NCI-H187 (cell line): ENCODE measurements at places on chromosomes 1 and 21.

DNA sequence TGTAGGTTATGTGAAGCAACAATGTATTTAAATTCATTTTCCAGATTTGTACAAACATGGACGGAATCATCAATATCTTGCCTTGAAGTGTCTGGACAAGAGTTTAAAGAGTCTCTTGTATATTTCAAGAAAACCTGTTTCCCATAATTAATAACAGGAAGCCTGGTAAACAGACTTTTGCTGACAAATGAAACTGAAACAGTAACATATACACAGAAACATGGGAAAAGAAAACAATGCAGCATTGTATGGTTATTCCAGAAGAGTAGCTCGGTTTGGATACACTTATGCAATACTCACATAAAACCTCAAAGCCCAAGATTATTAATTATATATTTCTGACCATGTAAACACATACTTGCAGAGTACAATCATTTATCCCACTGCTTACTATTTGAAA lies 265.5 kb downstream of the PTPRC start:
- DNase-seq, result no peak

DNA sequence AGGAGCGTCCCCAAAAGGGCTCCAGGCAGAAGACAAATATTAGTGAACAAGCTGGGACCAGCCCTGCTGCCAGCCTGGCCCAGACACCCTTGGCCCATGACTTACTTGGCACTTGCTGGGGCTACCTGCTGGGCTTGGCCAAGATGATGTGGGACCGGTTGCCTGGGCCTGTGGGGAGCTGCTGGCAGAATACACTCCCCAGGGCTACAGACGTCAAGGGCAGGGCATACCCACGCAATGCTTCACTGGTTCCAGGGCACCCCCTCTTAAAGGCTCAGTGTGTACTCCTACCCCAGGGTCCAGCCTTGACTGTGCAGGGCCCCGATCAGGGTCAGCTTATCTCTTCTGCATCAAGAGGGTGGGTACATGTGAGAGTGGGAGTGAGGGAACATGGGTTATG lies 106.5 kb upstream of the SLC2A1 start:
- DNase-seq, result no peak

- DNase-seq, result no peak
These were observed 99.0 kb downstream of the KCNK2 start for GRCh38 chr1:215181518-215181917.

GRCh38 chr1:18064534-18064933 lies 43.1 kb upstream of the IGSF21 start:
- no peak for DNase-seq
